NCI-H1436 treated with DMSO at 0.1 percent for 48 hours (cell line): ENCODE measurements at places on chromosomes 4 and X.

- no peak for DNase-seq
Observed at GRCh38 chr4:138177278-138177968, 64.7 kb downstream of the SLC7A11 start.

DNA sequence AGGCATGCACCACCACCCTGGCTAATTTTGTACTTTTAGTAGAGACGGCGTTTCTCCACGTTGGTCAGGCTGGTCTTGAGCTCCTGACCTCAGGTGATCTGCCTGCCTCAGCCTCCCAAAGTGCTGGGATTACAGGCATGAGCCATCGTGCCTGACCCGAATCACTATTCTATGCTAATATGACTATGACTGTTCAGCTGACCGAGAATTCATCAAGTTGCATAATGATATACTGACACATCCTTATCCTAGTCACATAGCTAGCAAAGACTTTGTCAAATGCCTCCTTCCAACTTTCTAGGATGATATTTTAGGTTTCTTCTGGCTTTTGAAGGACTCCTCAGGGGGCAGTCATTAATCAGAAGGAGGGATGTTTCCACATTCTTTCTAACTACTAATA lies 4.8 kb upstream of the GPM6B start:
- DNase-seq = no peak

- DNase-seq = no peak
Observed at GRCh38 chr4:77493120-77493752, 112.4 kb upstream of the CXCL13 start.

GRCh38 chr4:15291122-15291521 lies 136.7 kb upstream of the C1QTNF7 start:
- DNase-seq = no peak

DNA sequence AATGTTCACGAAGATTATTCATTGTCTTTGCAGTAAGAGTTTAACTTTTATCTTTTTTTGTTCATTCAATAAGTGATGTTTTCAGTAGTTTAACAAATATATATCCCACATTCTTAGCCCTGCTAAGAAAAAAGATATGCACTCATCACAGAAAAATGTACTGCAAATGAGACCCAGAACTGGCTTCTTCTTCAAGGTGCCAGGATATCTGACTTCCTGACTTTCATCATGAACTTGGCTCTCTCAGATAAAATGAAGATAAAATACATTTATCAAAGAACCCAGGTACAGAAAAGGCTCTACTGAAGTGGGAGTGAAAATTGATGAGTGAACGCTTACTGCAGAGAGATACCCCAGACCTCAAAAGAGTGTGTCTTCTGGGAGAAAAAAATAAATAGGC lies 177.8 kb upstream of the DKK2 start:
- no peak for DNase-seq

DNA sequence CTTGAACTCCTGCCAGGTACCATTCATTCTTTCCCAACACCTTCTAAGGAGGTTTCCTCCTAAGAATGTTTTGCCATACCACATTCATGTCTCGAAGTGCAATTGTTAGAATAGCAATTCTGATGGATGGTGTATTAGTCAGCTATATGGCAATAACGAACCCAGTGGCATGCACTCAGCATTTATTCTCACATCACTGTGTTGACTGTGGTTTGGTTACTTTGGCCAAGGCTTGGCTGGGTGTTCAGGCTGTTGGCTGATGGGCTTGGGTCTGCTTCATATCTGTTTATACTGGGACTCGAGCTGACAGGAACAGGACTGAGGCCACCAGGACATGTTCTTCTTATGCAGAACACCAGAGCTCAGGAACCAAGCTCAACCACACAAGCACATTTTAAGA lies 31.7 kb downstream of the PSAPL1 start:
- DNase-seq = no peak

DNA sequence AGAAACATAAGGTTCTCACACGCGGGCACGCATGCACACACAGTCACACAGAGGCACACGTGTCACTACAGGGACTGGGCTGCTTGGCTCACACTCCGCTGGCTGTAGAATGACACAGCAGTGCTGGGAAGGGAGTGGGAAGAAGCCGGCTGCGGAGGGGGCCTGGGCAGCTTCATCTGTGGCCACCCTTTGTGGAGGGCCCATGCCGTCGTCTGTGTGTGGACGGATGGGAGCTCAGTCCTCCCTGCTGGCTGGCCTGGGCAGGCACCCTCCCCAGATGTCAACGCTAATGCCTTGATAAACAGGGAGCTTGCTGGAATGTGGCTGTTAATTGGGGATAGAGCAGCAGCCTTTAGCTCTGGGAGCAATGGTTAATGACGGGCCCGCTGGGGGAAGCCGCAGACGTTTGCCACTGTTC lies 621.1 kb downstream of the BCOR start:
- no peak for DNase-seq

GRCh38 chrX:126165721-126166461 lies at the start of gene DCAF12L2:
TSS of gene DCAF12L2 (minus strand) at chrX:126166289. CDS start at chrX:126165924, 365 bp downstream.
- DNase-seq = no peak

DNA sequence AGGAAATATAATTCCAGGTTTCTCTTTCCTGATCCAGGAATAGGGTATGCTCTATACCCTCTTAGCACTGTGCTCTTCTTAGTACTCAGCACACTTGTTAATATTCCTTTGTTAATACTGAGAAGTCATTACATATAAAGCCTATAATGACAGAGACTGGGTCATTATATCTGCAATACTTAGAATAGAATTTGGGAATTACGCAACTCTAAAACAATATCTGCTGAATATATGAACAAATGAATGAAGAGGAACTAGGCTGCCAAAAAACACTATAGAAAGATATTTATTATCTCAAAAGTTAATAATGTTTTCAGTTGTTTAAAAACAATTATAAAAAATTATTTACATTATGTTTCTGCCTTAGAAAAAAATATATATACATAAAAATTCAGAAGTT lies 36.4 kb upstream of the ANKRD50 start:
- DNase-seq = no peak

- no peak for DNase-seq
Observed at GRCh38 chr4:30256116-30256832, 463.9 kb upstream of the PCDH7 start.

DNA sequence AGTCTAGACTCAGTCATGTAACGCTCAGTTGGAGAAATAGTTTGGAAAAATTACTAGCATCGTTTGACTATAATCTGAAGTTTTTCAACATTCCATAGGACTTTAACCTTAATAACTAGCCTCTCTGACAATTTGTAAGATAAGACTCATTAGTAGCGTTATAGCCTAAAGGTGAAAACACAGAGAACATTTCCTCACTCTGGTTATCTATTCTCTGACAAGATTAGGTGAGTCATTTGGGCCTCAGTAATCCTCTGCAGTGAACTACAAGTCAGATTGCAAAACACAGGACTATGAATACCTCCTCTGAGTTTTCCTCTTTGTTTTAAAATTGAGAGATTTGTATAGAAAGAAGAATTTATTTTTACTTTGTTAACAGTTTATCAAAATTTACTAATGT lies 31.8 kb upstream of the PDLIM5 start:
- no peak for DNase-seq

DNA sequence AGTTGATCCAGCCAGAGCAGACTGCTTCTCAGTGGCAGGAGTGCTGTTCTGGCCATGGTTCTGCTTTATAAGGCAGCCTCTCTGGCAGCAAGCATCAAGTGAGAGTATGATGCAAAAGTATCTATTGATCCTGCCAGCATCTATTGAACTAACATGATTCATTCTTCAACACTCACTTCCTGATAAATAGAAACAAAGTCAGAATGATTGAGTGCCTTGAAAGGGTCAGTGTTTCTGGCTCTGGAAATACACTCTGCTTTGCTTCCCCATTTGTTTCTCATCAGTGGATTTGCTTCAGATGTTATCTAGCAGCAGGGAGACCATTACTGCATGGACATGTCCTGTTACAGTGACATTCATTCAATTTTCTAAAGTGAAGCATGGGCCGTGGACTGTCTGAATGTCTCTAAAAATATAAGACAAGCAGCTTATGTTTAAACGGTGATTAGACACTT lies 66.2 kb upstream of the FRAS1 start:
- DNase-seq = no peak

DNA sequence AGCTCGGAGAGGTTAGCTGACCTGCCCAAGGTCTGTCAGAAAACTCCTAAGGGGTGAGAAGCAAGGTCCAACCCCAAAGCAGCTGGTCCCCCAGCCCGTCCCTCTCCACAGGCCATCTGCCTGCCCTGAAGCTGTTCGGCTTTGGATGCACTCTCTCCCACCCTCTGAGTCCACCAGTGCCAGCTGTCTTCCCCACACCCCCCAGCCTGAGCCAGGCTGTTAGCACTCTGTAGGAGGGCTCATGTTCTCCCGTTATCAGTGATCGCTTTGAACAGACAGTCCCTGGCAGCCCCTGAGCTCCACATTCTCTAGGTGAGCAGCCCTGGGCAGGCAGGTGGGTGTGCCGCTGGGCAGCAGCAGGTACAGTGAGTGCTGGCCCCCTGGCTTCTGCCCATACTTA lies 16.0 kb downstream of the ZNF185 start:
- DNase-seq = no peak

DNA sequence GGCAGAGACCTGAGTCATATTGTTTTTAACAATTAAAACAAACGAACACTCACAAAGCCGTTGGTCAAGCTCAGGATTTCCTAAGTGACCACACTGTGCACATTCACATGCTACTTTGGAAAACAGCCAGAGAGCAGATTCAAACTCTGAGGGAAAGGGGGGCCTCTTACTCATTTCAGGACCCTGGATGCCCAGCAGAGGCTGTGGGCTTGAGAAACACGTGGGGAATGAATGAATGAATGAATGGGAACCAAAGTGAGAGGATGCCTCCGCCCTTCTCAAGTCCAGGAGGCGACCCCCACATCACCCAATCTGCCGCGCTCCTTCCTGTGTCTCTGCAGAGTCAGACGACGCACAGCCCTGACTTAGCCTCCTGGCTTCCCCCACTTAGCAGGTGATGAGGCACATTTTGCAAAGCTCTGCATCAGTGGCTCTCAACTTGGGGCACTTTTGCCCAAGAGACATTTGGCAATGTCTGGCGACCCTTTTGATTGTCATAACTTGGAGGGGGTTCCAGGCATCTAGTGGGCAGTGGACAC lies 76.0 kb downstream of the ABLIM2 start:
- DNase-seq = no peak

GRCh38 chr4:2007804-2008670 lies 737 bp downstream of the NELFA start:
- no peak for DNase-seq

DNA sequence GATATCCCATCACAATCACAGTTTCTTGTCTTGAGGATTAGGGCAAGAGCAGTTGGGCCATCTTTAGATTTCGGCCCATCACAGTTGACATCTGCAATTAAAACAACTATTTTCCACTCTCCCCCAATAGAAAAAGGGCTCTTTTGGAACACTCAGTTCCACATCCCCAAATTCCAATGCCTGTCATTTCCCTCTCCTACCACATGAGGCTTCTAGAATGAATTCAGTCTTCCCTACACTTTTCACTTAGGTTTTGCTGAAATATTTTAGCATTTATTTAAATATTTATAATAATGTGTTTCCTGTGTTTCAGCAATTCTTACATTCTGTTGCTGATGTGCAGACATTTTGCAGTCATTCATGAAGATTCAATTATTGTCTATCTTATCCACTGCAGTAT lies 118.4 kb downstream of the COX18 start:
- DNase-seq = no peak

- DNase-seq = no peak
Observed at GRCh38 chrX:25084446-25084845, 68.7 kb upstream of the ARX start.

DNA sequence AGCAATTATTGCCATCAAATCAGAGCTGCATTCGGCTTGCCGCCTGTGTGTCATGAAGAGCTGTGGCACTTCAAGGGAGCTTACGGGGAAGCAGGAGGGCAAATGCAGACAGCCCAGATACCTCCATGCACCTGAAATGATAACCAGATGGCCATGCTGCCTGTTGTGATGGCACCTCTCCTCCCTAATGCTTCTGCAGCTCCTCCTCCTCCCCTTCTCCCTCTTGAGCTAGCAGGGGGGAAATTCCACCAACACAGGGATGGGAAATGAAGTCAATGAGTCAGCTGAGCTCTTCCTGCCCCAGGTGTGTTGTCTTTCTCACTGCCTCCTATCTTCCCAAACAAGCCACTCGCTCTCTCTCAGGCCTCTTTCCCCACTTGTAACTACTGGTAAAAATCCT lies 565.0 kb downstream of the BCOR start:
- DNase-seq = no peak

DNA sequence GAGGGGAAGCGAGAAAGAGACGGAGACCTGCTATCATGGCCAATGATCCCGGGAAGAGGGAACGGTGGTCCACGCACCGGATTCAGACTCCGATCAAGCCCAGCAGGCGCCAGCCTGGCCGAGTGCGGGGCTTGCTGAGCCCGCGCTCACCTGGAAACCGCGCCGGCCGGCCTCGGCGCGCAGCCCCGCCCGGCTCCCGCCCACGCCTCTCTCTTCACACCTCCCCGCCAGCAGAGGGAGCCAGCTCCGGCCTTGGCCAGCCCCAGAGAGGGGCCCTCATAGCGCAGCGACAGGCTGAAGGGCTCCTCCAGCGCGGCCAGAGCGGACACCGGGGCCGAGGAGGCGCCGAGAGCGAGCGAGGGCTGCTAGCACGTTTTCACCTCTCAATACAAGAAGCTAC lies 36.8 kb upstream of the SPANXN2 start:
- DNase-seq = no peak

DNA sequence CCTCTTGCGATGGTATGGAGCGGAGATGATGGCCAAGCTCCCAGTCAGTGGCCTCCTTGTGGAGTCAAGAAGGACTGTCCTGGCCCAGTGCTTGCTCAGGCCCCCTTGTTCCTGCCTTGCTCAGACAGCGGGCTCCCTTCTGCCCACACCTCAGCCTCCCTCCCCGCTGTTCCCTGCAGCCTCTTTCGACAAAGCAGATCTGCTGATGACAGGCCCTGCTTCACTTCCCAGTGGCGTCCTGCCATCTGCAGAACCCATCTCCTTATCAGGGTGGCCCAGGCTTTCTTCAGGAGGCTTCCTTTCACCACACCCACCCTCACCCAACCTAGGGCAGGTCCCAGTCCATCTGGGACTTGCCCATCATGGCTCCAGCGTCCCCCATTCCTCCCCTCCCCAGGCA lies 80.0 kb downstream of the CLDN34 start:
- no peak for DNase-seq

GRCh38 chrX:71183341-71183740 lies 38.7 kb downstream of the NLGN3 start:
- no peak for DNase-seq

DNA sequence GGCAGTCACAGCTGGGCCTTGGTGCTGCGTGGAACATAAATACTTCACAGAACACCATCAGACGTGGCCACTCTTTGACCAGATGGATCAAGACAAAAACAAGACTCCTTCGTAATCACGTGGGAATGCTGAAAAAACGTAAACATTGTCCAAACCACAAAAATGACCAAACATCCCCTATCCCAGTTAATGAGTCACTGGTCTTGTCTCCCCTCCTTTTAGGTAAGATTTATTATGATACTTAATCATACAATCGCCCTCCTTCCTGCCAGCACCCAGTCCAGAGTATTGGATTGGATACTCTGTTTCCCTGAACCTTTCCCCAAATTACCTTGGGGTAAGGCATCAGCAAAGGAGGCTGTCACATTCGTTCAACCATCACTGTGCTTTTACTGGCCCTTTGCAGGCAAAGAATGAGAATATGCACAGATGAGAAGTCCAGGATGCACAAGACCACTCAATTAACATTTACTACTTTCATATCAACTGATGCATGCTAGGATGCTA lies 601 bp upstream of the TCEANC start:
- no peak for DNase-seq
